Cerebellum (tissue), 4 donors: ENCODE measurements at places on chromosomes 6 and 20.

- no peak for DNase-seq
These were observed 136.3 kb upstream of the NEDD9 start for GRCh38 chr6:11368760-11369159.

DNA sequence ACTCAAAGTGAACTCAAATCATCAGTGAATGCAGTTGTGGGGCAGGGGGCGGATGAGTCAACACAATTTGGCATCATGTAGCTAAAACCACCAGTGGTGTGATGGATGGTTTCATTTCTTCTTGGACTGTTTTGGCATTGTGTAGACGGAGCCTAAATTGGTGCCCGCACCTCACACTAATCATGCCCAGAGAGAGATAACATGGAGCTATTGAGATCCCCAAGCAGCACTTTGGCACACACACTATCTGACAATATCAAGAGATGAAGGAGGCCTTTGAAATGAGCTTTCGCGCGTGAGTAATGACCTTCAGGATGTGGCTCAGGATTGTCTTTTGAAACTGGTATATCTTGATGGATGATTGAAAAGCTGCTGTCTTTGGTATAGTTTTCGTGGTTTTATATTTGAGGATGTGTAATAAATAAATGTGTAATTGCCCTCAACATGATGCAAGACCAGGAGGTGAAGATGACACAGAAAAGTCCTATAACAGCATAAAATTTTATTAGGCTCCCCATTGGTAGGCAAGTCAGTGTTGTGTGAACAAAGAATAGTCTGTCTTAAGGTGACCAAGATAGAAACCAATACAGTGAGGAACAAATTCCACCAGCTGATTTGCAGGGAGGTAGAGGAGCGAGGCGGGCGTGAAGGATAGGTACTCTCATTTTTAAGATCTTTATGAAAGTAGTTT is 174.2 kb downstream of the TSHZ2 start:
- DNase-seq, result no peak

DNA sequence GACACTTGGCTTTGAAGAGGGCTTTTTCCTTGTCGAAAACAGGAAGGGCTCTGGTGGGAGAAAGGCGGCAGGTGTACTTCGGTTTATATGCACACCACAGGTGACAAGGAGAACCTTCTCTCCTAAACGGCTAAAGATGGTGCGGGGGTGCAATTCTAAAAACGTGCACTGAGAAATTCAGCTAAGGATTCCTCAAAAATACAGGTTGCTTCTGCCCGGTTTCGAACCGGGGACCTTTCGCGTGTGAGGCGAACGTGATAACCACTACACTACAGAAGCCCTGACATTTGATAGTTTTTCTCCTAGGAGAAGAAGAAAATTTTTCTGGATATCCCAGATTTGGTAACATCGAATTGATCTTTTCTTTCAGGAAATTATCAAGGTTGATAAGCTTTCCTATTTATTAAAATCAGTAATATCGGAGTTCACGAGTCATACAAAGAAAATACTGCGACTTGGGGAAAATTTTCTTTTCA is 32.0 kb downstream of the POM121L2 start:
- DNase-seq, result peak; percentile 22

DNA sequence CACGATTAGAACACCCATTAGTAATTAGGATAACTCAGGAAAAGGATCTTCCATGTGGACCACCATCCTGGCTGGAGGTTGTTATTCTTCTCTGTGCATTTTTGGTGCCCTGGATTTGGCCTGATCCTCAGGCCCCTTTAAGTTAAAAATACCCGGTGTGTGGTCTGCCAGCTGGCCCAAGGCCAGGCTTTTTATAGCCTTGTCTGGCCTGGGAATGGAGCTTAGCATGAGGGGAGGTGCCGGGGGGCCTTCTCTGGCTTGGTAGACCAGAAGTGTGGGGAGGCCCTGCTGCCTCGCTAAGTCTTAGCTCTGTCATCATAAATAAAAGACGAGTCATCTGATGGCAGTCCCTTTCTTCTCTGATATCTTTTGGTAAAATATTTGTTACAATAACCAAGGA is 71.4 kb downstream of the ARID1B start:
- DNase-seq, result peak; percentile 62

DNA sequence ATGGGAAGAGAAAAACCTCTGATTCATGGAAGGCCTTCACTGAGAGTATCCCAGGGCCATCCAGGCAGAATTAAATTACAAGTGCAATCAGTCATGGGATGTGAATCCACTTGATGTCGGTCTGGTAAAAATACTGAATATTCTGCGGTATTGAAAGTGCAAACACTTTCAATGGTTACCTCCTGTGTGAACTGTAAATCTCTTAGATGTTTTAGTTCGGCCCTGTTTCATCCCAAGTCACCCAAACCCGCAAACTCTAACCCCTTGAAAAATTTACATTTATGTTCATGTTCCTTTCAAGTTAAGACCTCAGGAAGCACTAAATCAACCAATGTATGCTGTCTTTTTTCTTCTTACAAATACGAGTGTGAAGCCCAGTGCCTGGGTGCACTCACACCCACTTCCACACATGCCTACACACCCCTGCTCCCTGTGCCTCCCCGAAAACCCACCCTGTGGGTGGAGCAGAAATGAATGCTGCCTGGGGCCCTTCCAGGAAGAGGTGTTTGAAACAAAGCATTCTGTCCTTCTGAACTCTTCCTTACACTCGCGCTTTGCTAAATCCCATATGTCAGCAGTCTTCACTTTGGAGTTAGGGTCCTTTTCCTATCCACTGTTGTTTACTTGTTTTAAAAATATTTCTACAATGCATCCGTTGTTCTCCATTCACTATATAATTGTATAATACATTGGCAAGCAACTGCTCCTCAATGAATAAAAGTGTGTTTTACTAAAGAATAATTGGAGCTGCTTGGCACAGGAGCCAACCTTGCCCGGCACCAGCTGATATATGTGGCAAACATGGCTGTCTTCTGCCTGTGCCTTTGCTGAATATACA is 62.7 kb downstream of the FYN start:
- no peak for DNase-seq

DNA sequence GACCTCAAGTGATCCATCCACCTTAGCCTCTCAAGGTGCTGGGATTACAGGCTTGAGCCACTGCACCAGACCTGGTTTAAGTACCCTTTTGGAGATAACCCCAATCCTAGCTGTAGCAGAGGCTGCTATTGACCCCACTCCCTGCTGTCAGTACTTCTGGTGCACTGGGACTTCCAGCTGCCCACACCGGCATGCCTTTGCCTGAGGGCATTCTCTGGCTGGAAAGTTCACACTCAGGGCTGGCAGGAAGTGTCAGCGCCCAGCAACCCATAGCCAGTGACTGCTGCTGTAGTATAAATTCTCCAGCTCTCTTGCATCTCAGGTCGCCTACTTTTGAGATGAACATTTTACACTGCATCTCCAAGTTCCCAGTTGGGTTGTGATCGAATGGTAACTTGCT is 75.3 kb downstream of the UTRN start:
- no peak for DNase-seq

- DNase-seq, result no peak
These were observed 41.2 kb downstream of the BTBD3 start for GRCh38 chr20:11958855-11959254.

- no peak for DNase-seq
These were observed 47.1 kb upstream of the PMEPA1 start for GRCh38 chr20:57756921-57757320.

DNA sequence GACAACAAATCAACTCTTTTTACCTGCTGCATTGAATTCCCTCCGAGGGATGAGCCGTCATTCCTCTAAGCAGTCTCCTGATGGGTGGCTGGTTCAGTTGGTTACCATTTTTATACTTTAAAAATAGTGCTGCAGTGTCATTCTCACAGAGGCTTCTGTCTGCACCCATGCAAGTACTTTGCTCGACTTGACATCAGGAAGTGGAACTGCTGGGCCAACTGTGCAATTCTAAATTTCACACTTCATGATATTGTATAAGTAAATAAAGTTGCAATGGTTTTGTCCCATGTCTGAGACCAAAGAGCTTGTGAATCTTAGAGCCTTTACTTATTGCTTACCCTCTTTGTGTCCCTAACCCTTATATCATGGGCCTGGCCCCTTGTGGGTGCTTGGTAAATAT is 2.5 kb downstream of the BTN3A1 start:
- no peak for DNase-seq

DNA sequence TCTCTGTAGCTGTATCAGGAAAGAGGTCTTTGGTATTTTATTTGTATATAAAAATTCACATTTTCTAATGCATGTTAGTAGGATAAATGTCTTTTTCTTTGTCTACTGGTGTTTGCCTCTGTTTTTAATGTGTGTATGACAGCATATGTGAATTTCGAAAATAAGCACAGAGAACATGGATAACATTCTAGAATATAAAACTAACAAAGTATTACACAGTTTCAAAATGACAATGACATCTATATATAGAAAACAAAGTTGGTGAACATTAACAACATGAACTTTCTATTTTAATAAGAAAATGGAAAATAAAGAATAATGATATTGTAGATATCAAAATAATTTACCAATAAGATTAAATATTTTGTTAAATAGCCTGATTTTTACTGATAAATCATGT is 608.0 kb downstream of the COL12A1 start:
- no peak for DNase-seq

- DNase-seq, result no peak
These were observed 98.8 kb upstream of the CEP85L start for GRCh38 chr6:118750143-118750542.

DNA sequence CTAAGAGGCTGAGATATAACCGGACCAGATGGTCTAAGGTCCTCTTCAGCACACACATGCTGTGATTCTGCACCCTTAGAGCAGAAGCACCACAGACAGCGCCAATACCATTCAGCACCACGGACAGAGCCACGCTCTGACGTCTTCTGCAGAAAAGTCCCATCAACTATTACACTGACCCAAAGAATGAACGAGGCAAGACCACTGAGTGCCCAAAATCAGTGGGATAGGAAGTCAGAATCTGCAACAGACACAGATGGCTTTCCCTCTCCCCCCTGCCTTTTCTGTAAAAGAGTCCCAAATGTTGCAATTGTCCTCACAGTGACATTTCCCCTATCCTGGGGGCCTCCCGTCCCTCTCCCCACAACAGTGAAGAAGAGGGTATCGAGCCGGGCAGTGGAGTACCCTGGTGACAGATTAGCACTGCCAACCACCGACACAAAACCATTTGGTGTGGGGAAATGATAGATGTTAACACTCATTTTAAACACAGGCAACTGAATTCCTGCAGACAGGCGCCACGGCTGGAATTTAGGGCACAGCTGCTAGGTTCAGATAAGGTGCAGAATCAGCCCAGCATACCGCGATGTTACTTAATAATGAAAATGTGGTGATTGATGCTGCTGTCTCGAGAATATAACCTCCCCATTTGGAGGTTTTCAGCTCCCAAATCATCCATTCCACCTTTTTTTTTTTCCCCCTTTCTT is 66.6 kb upstream of the CTNNBL1 start:
- DNase-seq, result no peak

GRCh38 chr20:13068336-13068735 is 59.6 kb downstream of the SPTLC3 start:
- DNase-seq, result no peak

GRCh38 chr20:40955326-40955725 is 73.3 kb upstream of the TOP1 start:
- DNase-seq, result no peak

DNA sequence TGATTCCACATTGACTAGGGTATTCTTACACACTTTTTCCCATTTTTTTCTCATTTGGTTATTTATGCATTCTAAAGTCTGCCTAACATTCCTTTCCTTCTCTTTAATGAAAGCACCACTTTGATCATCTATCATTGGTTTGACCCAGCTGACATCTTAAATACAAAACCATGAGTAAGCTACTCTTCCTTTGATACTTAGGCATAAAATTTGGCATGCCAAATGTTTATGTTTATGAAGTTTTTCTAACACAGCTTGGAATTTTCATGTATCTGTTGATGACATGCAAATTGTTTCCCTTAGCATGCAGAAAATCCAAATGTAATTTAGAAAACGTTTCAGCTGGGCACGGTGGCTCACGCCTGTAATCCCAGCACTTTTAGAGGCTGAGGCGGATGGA is 534.9 kb downstream of the QKI start:
- no peak for DNase-seq
